AG08396 (cell line): ENCODE measurements at places on chromosomes 4 and X.
A peak's percentile ranks its signal among the peaks of the same experiment; 100 is the strongest.

DNA sequence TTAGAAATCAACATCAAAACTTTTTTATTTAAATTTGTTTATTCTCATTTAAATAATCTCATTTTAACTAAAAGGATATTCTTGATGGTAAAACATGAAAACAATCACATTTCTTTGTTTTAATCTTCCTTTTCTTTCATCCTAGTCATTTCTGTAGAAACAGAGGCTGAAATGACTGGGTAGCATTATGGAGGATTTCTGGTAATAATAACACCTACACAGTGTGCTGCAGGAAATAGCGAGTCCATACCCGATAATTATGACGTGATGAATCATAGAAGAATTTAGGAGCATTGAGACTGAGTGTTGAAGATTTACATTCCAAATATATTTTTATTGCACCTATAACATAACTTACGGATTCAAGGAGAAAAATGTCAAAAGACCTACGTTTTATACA, 31.4 kb upstream of the BBS12 start:
- no peak for DNase-seq

DNA sequence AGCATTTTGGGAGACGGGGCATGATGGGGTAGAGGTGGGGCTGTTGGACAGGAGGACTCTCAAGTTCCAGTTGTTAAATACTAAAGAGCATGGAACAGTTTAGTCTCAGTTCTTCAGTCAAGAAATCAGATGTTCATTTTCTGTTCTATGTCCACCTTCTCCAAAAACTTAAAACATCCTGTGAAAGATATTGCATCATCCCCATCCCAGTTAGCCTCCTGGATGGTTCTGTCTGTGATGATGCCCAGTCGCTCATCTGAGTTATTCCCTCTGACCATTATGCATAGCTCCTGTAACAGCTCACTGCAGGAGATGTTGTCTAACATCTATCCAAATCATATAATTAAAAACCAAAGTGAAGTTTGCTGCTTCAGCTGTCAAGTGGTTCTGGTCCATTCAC, 32.1 kb upstream of the SCML1 start:
- DNase-seq: no peak

GRCh38 chr4:3871881-3872833, 106.0 kb downstream of the ADRA2C start:
- DNase-seq: no peak

- peak; percentile 79 for DNase-seq
These were observed 877 bp upstream of the SLC16A2 start for GRCh38 chrX:74420196-74421035.

DNA sequence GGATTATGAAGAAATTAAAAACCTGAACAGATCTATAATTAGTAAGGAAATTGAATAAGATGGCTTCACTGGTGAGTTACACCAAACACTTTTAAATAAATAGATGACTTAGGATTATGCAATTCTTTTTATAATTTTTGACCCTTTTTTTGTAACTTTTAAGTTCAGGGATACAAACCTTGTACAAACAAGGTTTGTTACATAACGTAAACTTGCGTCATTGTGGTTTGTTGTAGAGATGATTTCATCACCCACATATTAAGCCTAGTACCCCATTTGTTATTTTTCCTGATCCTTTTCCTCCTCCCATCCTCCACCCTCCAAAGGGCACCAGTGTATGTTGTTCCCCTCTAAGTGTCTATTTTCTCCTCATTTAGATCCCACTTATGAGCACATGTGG, 75.7 kb downstream of the CPEB2 start:
- DNase-seq: no peak

DNA sequence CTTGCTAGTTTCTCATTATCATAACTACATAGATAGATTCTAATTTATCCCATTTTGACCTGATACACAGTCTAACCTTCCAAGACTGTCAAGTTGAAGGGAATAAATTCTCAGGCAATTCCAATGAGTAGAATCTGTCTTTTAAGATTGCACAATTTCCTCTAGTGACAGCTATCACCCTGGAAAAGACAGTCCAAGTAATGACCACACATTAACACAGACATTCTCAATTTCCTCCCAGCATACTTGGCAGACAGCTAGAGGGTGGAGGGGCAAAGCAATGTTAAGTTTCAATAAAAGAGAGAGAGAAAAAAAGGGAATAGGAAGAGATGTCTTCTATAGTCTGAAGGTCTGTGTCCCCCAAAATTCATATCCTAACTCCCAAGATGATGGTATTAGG, 234.7 kb downstream of the LDB2 start:
- no peak for DNase-seq

GRCh38 chr4:85932500-85933290, 427.2 kb downstream of the MAPK10 start:
- no peak for DNase-seq

- no peak for DNase-seq
These were observed 382.9 kb downstream of the INPP4B start for GRCh38 chr4:142463206-142463605.

- DNase-seq: peak; percentile 36
These were observed 23.3 kb downstream of the ZNF280C start for GRCh38 chrX:130245441-130245840.

- DNase-seq: no peak
These were observed 638.7 kb downstream of the FSTL5 start for GRCh38 chr4:161525121-161525520.

- DNase-seq: no peak
These were observed 104.7 kb upstream of the NKX1-1 start for GRCh38 chr4:1510931-1511330.

- no peak for DNase-seq
These were observed 51.4 kb upstream of the LSM6 start for GRCh38 chr4:146124023-146124680.

DNA sequence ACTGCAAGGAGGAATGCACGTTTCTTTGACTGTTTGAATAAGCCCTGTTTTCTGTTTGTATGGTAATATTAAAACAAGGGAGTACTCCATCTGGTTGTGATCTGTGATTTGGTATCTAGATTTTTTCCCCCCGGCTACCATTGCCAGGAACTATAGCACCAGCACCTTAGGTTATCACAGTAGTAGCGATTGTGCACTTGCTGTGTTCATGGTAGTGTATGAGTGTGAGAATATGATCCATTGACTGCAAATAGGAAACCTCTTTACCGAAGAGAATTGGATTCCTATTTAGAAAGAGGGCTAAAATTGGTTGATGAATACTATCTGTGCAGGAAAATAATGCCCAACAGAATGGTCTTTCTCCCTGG, 69.9 kb downstream of the LARP7 start:
- DNase-seq: no peak

- no peak for DNase-seq
These were observed 72.0 kb upstream of the MAGEB16 start for GRCh38 chrX:35726176-35726575.

GRCh38 chr4:39893693-39894072, 84.0 kb downstream of the PDS5A start:
- DNase-seq: no peak

GRCh38 chr4:118776157-118776954, 59.6 kb downstream of the SEC24D start:
- no peak for DNase-seq
